ENCODE measurements at places on chromosomes 5 and 9.

DNA sequence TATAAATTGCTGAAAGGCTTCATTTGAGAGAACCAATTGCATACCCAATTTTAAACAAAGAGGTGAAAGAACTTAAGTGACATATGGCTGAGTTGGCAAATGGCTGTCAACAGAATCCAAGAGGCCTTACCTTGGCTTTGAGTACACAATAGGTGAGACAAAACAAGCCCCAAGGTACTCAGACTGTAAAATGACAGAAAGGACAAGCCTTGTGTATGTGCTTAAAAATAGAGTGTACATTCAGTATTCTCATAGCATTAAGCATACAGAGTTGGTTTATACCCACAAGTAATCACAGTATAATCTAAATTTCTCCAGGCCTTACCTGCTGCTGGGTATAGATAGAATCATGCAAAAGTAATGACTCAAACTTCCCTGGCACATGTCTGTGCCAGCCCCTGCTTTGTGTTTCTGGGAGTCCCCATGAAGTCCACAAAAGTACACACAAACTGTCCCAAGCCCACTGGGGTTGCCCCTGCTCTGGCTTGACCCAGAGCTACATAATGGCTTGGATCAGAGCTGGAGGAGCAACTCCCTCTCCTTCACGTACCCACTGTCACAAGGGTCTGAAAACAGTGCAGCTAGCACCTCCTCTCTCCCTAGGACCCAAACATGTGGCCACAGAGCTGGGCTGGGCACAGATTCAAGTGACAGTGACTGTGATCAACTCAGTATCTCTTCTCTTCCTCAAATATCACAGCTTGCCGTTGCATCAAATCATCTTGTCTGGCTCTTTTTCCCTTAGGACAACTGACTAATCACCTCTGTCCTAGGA, 250.8 kb downstream of the ENC1 start:
- no peak for DNase-seq

GRCh38 chr5:1519631-1520210, 4.0 kb downstream of the LPCAT1 start:
- no peak for DNase-seq

- DNase-seq, result no peak
Measured at GRCh38 chr5:112643339-112643971, 94.2 kb upstream of the APC start.

GRCh38 chr5:178505639-178506407, 84.4 kb downstream of the COL23A1 start:
- no peak for DNase-seq

DNA sequence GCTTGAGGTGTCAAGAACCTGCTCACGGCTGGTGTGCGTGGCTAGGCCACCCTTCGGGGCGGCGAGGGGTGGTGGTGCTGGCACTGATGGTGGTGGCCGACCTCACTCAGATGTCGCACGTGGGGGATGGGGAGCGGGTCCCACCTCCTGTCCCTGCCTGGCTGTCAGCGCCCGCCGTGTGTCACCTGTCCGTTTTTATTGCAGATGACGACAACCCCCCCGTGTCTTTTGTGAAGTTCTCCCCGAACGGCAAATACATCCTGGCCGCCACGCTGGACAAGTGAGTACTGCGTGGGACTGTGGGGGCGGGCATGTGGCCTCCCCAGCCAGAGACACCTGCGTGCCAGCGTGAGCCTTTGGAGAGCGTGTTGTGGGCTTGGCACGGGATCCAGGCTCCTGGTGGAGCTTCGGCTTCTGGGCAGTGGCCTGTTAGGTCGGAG, 10.1 kb downstream of the RNU6ATAC start:
- no peak for DNase-seq

DNA sequence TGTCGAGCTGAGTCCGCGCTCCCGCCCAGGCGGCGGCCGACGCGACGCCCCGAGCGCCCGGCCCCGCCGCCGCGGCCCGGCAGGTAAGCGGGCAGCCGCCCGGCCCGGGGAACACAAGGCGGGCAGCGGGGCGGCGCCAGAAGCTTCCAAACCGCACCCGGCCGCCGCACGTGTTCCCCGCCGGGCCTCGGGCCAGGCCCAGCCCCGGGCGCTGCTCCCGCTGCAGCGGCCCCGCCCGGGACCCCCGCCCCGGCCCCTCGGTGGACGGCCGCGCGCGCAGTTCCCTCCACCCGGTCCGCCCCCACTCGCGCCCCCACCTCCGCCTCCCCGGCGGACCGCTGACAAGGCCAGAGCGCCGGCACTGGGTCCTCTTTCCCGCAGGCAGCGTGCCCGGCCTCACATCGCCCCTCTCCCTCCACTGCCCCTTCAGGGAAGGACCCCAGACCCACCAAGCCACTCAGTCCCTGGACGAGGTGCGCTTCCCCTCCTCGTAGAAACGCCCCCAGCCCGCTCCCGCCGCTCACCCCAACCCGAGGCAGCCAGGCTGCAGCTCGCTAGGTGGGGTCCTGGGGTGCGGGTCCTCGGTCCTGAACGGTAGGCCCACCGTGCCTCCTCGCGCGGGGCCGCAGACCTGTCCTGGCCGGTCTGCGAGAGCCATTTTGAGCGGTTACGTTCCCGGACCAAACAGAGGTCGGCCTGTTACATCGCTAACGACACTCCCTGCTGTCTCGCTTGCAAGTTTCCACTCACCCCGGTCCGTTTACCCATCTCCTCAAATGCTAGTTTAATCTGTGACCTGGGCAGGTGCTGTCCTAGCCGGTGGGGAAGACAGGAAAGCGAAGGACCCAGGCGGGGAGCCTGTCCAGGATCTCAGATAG, 475 bp downstream of the WDR5 start:
- DNase-seq, result no peak

GRCh38 chr9:33722359-33722675, 73.0 kb upstream of the PRSS3 start:
- no peak for DNase-seq

GRCh38 chr5:17217493-17218352, at the start of gene BASP1:
Gene BASP1 (plus strand): TSS chr5:17217631. CDS start chr5:17275217, 57,586 bp downstream.
- DNase-seq, result peak; percentile 68

DNA sequence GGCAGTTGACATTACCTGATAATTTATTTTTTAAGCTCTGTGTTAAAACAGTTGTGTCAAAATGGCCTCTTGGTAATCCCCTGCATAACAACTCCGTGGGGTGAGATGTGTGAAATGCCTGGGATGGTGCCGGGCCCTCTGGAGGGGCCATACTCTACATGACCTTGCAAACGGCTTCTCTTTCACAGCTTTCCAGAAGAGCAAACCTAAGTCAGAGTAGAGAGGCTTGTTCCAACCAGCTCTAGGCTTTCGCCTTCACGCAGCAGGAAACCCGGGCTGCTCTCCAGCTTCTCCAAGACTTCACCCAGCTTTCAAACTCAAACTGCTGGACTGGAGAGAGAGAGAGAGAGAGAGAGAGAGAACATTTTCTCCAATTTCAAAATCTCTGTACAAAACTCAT, 120.1 kb downstream of the SNX18 start:
- no peak for DNase-seq

GRCh38 chr9:8287970-8288369, 488.4 kb upstream of the DMAC1 start:
- no peak for DNase-seq

DNA sequence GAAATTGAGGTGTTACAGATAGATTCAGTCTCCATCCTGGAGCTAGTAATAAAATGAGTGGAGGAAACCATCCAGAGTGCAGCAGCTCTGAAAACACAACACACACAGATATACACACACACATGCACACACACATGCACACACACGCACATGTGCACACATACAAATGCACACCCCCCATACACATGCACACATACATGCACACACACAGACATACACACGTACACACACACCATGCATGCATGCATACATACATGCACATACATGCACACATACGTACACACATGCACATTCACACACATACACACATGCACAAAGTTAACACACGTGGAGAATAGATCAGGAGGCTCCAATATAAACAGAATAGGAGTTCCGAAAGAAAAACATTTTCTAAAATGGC, 21.0 kb upstream of the OBP2B start:
- DNase-seq, result no peak

GRCh38 chr9:90141723-90142122, 500.9 kb downstream of the DIRAS2 start:
- DNase-seq, result no peak

DNA sequence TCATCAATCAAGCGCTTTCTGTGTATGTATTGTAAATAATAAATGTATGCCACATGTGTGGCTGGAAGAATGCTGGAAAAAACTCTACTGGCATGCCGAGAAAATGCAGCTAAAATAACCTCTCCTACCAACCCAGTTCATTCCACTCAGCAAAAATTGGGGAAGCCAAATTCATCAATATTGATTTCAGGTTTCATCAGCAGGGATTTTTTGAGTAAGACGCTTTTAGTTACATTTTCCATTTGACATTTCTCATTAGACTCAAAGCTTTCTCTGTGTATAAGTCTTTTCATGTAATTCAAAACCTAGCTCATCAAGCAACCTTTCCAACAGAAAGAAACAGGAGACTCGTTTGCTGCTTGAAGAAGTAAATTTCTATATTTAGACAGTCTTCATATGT, 338.1 kb downstream of the DMRT2 start:
- no peak for DNase-seq

- DNase-seq, result no peak
Measured at GRCh38 chr9:36426945-36427344, 26.9 kb upstream of the RNF38 start.

DNA sequence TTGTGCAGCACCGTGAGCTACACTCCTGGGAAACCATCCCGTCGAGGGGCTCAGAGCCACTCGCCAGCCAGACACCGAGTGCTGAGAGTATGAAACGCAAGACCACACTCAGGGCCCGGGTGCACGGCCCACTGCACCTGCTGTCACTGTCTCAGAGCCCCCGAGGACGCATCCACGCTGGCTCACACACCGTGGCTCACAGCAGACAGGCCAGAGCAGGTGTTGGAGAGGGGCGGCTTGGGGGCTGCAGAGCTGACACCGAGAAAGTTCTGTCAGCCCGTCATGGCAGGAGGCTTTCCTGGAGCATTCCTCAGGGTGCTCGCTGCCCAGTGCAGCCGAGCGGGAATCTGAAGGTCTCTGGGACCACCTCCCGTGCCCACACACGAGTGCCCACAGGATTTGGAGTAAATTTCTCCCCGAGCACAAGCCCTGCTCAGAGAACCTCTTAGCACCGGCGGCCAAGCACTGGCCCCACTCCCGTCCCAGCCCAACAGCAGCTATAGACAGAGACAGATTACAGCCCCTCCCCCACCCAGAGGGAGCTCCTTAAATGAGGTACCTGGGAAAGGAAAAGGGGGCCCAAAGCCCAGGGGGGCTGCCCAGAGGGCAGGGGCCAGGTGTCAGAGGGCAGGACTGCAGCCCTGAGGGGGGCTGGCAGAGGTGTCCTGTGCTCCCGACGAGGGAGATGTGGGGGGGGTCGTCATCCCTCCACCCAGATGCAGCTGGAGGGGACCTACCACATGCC, 56.0 kb upstream of the SARDH start:
- DNase-seq, result no peak

DNA sequence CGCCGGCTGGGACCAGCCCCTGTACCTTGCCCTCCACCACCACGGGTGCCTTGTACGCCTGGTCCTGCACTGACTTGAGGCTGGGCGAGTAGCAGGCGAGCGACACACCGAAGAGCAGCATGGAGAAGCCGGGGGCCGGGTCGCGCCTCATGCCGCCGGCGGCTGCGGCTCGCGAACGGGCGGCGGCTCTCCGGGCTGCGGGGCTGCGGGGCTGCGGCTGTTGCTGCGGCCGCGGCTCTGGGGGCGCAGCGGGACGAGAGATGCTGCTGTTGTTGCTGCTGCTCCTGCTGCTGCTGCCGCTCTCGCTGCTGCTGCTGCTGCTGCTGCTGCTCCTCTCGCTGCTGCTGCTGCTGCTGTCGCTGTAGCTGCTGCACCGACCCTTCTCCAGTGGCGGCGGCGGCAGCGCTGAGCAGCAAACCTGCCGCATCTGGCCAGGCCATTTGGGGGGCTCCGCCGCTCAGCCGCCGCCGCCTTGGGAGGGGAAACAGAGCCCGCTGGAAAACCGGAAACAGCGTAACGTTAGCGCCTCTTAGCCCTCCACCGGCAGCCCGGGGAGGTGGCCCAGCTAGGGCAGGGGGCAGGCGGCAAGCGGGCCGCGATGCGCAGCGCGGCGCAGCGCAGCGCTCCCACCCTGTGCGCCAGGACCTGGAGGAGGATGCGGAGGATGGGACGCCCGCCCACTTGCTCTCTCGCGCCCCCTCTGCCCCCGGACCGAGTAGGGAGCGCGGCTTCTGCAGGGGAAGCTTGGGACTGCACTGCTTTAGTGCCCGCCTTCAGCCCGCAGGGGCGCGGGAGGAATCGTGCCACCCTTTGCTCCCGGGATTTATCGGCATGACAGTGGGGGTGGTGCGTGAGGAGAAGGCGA, at the start of gene NRG2:
Gene NRG2 (minus strand): TSS at position 657 of the 865 bp plus-strand sequence.
- DNase-seq, result peak; percentile 17

- peak; percentile 48 for DNase-seq
Measured at GRCh38 chr5:112012104-112012503, 255.1 kb upstream of the NREP start.

- DNase-seq, result no peak
Measured at GRCh38 chr5:15080219-15080618, 208.6 kb upstream of the ANKH start.

GRCh38 chr9:110932863-110933262, 105.4 kb downstream of the LPAR1 start:
- DNase-seq, result peak; percentile 38

DNA sequence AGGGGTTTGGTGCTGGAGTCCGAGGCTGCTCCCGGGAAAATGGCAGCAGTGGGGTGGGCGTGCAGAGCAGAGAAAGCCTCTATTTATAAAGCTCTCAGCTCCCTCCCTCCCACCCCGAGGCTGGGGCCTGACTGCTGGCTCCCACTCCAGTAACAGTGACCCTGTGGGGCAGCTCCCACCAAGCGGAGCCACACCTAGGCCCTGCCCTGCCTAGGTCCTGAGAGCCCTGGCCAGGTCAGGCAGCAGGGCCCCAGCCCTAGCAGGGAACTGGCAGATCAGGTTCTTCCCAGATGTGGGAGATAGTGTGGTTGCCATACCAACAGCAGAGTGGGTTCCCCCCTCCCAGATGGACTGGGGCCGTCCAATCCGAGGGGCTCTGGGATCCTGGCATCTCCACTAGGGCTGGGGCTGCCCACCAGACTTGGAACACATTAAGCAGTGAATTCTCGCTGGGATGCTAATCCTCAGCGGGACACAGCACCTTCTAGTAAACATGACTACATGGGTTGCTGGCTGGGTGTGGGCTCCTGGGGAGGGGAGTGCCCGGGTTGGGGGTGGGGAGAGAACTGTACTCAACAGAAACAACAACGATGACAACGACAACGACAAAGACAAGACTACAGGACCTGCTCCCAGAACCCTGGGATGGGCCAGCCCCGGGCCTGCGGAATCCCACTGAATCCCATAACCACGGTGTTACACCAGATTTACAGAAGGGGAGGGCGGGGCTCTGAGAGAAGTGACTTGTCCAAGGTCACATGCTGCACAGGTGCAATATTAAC, 1.5 kb downstream of the SH3GLB2 start:
- DNase-seq, result no peak

GRCh38 chr5:111017731-111018130, 53.8 kb upstream of the TSLP start:
- DNase-seq, result peak; percentile 2

Data from astrocyte (in vitro differentiated cells and primary cell).